GM12864 (cell line): ENCODE measurements at places on chromosomes 16 and 17.

- no peak for DNase-seq
Observed at GRCh38 chr16:52123061-52123839, 423.7 kb downstream of the TOX3 start.

- no peak for DNase-seq
Observed at GRCh38 chr17:79045842-79046196, 21.9 kb downstream of the C1QTNF1 start.

DNA sequence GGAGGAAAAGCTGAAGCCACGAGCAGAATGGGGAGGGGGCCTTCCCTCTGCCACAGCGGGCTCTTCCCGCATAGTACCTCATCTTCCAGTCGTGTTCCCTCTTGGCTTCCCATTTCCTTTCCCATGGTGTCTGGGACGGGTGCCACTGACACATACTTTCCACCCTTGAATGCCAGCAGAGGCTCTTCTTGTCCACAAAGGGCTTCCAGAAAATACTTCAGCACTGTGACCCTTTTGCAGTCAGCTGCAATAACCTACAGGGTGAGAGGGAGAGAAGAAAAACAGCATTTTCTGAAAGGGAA is 30.7 kb downstream of the HIC1 start:
- DNase-seq = no peak

DNA sequence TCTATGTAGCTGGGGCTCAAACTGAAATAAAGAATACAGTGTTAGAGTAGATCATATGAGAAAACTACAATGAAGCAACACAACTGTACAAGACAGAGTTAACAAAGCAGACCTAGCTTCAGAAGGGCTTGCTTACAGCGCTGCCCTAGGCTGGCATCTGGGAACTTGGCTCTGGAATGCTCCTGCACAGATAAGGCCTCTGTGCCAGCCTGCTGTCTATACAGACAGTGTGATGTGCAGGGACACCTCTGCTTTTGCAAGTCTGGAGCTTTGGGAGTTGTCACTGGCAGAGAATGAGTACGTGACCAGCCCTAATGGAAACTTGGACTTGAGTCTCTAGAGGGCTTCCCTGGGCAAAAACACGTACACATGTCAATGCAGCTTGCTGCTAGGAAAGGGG is 32.1 kb upstream of the SLC38A8 start:
- DNase-seq = no peak

- no peak for DNase-seq
Observed at GRCh38 chr17:74935585-74936469, at the start of gene OTOP3. Gene OTOP3, plus strand, starts transcription at chr17:74935898. Its CDS starts 24 bp downstream, at chr17:74935922.

GRCh38 chr16:14151256-14152030 is 80.3 kb downstream of the MRTFB start:
- no peak for DNase-seq

DNA sequence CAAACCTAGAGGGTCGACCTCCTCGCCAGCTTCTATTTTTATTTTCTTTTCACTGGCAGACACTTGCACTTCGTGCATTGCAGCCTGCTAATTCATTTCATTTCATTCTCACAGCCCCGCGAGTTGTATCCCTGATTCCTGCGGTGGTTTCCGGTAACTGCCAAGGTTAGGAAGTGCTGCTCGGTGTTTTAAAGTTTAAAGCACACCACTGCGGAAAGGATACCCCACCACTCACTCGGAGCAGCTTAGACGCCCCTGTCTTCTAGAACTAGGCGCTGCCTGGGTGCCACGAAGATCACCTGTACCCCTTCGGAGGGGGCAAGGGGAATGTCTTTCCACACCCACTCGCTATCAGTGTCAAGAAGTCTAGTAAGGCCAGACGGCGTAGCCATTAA is 509 bp downstream of the CNEP1R1 start:
- DNase-seq = no peak

- DNase-seq = no peak
Observed at GRCh38 chr17:82173351-82174041, 39.1 kb downstream of the CCDC57 start.

- DNase-seq = no peak
Observed at GRCh38 chr16:1633310-1633709, 21.1 kb downstream of the CRAMP1 start.

GRCh38 chr17:42365136-42365535 is 23.1 kb downstream of the STAT3 start:
- DNase-seq = no peak

DNA sequence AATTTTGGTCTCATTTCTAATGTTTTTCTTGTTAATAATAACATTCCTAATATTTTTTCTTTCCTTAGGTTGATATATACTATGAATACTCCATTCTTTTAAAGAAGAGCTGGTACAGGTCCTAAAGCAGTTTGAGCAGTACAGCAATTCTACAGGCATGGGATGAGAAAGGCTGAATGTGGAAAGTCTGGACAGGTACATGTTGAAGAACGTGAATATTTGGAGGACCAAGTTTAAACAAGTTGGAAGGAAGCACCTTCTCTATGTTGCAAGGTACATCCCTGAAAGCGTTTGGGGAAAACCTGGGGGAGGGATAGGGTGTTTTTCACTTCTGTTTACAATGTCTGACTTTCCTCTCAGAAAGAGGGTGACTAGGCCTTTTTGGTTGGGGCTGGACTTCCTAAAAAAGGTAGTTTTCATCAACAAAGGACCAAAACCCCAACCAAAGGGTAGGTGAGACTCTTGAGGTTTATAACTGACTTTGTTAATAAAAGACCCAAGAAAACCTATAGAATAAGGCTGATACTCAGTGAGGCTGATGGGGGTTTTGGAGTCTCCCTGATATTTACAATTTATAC is 95.9 kb upstream of the AXIN2 start:
- no peak for DNase-seq

GRCh38 chr17:20263595-20263994 is 203.7 kb downstream of the LGALS9B start:
- no peak for DNase-seq

GRCh38 chr16:3062553-3062952 is 2.9 kb upstream of the IL32 start:
- DNase-seq = no peak

DNA sequence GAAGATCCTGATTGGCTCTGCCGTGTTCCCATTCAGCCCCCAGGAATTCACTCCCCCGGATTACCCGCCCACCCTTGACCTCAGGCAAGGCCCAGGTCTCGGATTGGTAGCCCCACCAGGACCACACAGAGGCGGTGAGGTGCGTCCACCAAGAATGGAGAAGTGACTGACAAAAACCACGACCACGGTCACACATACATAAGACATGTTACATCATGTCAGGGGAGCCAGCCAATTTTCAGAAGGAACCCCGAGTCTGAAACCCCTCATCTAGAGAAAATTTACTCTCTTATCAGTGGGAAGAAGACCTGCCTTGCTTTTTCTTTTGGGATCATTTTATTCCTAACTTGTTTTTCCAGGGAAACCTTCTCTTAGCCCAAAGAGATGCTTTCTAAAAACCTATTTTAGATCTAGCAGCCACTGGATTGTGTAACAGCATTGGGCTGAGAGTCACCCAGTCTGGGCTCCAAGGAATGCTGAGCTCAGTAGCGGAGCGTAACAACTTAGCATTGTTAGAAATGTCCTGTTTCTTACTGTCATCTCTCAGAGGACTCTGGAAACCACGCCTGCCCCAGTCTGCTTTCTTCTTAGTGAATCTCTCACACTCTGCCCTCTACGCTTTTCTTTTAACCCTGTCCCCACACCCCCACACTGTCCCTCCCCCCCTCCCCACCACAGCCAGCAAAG is 164.1 kb downstream of the CMIP start:
- DNase-seq = no peak

GRCh38 chr16:87531418-87531817 is 38.6 kb upstream of the ZCCHC14 start:
- no peak for DNase-seq

GRCh38 chr17:10031127-10031526 is 126.1 kb upstream of the RCVRN start:
- no peak for DNase-seq

GRCh38 chr16:55911616-55912015 is 36.4 kb upstream of the CES5A start:
- no peak for DNase-seq

DNA sequence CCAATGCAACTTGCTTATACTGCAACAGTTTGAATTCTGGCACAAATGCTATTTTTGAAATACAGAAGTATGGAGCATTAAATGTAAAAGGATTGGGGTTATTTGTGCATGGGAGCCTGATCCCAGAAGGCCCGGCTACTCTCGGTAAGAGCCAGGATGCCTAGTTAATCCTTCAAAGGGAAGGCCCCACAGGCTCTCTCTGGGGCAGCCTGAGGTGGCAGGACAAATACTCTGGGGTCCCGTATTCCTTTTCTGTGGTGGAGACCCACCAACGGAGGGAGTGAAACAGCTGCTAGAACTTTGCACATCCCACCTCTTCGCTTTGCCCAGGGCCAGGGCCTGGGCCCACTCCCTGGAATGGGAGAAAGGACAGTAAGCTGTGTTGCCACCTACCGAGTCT is 30.4 kb downstream of the ERN1 start:
- DNase-seq = no peak

DNA sequence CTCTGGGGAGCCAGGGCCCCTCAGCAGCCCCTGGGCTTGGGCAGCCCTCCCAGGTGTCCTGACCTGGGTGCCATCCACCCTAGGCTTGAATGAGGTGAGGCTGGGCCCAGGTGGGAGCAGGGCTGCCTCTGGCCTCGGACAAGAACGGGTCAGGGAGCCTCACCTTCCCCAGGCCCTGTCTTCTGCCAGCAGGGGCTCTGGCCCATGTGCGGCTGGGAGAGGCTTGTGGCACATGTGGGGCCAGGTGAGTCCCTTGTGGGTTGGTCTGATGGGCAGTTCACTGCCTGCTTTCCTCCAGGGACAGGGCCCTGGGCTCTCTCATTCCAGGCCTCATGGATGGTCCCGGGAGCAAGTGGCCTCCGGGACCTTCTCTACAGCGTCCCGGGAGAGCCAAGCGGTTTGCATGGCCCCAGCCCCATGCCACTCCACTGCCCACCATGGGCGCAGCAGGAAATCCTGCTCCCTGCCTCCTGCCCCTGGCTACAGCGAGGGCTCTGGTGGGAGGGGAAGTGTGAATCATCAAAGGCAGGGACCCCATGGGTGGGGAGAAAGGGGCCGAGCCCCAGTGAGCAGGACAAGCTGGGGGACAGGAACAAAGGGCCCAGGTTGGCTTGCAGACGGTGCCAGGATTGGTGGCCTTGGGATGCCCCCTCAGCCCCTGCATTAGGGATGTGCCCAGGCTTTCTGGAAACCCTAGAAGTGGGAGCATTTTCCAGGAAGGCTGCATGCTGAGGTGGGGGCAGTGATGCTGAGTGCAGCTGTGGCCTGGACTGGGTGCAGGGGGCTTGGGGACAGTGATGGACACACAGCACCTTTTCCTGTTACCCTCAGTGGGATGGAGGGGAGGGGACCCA is 12.2 kb downstream of the VASN start:
- DNase-seq = no peak

DNA sequence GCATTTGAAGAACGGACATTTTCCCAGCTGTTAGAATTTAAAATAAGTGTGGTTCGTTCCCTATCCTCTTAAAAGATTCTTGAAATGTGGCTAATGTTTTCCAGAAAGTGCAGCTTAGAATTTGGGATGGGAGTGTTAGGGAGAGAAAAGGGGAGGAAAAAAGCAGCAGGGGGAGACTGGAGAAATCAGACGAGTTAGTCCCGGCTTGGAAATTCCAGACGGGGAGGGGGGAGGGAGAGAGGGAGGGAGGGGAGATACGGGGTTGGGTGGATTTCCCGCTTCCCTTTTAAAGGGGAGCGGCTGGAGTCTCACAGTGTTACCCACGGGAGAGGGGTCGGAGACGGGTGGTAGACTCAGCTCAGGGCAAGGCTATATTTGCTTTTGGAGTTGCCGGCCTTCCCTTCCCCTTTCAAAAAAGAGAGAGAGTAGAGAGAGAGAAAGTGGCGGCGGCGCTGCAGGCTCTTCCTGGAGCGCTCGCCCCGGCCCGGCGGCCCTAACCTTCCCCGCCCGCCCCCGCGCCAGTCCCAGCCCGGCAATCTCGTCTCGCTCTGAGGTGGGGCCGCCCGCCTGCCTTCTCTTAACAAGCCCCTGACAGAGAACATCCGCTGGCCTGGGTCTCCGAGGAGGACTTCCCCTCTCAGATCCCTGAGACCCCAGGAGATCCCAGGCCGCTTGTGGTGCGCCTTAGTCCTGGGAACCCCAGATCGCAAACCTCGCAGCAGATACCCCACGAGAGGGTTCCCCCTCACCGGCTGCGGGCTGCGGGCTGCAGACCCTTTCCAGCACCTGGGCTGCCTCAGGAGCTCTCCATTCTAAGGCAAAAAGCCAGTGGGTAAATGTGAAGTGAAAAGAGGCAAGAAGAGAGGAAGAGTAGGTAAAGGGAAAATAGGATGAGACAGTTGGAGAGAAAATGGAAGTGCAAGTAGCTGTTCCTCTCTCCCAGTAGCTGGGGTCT is 6.6 kb downstream of the IGF2BP1 start:
- DNase-seq = no peak

DNA sequence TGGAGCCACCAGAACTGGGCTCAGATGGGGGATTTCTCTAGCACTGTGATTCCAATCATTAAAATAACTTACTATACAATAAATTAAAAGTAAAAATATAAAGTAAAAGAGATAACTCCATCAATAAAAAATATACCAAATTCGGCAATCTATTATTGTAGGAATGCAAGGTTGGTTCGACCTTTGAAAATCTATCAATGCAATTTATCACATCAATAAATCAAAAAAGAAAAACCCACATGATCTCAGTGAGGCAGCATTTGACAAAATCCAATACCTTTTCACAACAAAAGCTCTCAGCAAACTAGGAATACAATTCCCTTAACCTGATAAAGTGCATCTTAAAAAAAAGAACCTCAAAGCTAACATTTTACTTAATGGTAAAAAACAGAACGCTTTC is 17.0 kb downstream of the RAB40B start:
- no peak for DNase-seq

DNA sequence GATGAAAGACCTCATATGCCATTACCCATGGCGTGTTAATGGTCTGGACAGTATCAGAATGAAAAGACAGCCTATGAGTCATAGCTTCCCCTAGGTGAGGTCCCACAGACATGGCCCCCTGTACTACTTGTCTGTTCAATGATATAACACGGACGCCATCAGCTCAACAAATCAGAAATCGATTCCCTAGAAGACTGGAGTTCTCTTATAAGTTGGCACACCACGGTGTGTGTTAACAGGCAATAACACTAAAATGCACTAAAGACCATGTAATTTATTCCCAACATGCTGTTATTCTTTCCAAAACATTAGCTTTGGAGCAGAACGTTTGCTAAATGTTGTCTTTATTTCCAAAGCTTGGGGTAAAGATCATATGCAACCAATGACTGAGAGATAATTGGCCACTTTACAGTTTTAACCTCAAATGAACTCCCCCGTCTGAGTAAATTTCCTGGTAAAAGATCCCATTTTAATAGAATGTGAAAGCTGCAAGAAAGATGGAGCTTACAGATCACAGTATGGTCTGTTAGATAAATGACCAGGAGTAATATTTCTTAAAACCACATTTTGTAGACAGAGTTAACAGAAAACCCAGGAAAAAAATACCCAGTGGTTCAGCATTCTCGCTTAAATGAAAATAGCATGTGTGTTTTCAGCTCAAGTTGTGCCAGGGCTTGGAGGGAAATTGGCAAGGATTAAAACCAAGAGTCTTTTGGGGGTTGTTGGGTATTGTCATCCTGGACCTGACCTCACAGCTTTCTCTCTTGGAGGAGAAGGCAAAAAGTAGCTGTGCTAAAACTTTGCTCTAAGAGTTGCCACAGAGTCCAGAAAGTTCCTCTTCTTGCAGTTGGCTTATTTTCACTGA is 65.9 kb downstream of the PCTP start:
- DNase-seq = no peak

GRCh38 chr17:19750835-19751234 is 2.7 kb upstream of the ALDH3A1 start:
- DNase-seq = no peak

- DNase-seq = no peak
Observed at GRCh38 chr16:87593710-87594258, 8.5 kb upstream of the JPH3 start.
